Effector memory CD4-positive, alpha-beta T cell (primary cell): ENCODE measurements at places on chromosomes 13 and 19.

DNA sequence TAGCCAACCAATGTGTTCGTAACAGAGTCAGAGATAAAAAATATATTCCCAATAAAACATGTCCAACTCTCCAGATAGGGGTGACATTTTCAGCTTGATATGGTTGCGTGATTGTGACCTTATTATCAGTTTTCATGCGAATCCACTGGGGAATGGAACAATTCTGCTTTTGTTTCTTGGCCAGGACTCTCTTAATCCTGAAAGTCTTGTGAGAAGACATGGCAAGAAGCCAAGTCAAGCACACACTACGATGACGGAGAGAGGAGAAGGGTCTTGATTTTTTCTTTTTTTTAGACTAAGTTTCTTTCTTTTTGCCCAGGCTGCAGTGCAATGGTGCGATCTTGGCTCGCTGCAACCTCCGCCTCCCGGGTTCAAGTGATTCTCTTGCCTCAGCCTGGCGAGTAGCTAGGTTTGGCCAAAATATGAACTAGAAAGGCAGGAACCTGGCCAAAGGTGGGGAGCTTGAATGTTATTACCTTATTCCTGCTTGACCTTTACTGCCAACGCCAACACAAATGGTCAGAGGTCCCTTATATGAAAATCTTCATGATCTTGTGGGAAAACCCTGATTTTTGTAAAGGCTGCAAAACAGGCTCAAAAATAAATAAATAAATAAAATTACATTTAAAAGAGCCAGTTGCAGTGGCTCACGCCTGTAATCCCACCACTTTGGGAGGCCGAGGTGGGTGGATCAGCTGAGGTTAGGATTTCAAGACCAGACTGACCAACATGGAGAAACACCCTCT, 14.5 kb downstream of the ZNF816 start:
- no peak for DNase-seq

- no peak for DNase-seq
These were observed 54.2 kb upstream of the ABCC4 start for GRCh38 chr13:95355494-95355893.

DNA sequence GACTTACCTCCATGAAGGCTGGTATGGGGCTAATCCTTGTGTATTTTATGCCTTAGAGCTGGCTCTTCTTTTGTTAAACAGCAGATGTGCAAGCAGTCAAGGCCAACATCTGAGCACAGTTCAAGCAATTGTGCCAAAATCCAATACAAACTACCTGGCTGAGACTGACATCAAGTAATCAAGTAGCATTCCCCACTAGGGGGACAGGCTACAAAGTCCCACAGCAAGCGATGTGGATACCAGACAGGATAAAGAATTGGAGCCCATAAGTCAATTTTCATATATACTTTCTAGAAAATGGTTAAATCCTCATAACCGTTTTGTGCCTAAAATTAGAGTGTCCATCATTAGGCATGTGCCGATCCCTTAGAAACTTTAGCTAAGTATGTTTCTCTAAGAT, 675.8 kb downstream of the DIAPH3 start:
- DNase-seq: no peak

GRCh38 chr19:7648265-7649014, 11.5 kb downstream of the STXBP2 start:
- no peak for DNase-seq

- DNase-seq: no peak
These were observed 22.8 kb upstream of the GAS6 start for GRCh38 chr13:113886561-113887112.

DNA sequence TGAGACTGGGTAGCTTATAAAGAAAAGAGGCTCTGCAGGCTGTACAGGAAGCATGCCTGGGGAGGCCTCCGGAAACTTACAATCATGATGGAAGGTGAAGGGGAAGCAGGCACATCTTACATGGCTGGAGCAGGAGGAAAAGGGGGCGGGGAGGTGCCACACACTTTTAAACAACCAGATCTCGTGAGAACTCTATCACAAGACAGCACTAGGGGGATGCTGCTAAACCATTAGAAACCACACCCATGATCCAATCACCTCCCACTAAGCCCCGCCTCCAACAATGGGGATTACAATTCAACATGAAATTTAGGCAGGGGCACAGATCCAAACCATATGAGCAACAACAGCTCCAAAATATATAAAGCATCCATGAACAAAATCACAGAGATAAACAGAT, 46.5 kb upstream of the GTF2F2 start:
- no peak for DNase-seq

DNA sequence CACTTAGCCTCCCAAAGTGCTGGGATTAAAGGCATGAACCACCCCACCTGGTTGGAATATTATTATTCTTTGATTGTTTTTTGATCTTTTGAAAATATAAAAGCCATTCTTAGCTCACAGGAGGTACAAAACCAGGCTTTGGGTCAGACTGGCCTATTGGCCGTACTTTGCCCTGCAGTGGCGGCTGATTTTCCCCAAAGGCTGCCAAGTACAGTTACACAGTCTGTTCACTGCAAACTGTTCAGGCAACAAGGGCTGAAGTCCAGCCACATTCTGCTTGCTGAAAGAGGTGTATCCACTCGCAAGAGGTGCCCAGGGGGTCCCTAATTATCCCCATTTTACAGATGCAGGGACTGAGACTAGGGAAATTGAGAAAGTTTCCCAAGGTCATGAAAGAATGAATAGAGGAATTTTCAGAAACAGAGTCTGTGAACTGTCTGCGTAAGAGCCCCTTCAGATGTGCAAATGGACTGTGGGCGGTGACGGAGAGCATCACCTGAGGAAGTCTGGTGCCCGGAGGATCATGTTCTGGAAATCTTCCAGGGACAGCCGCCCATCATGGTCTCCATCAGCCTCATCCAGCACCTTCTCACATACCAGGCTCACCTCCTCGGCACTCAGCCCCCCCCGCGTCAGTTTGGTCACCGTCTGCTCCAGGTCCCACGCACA, 9.0 kb downstream of the CIB3 start:
- DNase-seq: no peak

GRCh38 chr13:75811841-75812240, 175.7 kb downstream of the LMO7 start:
- no peak for DNase-seq

DNA sequence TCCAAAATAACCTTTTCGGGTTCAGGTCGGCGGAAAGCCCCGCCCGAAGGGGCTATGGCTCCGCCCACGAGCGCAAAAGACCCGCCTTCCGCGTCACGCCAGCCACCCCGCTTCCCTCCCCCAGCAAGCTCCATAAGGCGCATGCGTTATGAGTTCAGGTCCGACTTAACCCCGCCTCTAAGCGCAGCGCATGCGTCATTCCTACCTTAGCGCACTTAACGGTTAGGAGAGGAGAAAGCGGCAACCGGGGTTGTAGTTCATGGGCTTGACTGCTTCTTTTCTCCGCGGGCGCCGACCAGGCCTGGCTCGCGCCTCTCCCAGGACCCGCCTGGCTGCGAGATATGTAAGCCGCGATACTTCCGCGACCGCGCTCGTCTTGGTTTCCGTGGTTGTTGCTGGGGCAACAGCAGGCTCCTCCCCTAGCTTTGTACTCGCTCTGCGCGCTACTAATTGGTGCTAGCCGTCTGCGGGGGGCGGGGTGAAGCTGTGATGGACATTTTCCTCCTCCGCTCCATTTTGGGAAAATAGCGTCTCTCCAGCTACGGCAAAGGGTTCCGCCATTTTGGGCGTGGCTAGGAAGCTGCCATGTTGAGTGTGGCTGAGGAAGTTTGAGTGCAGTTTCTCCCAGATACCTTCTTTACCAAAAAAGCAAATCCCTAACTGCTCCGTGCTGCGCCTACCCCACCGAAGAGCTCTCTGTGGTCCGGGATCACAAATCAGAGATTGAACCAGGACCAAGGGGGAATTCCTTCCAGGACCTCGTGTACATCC, at the start of gene B9D2:
Gene B9D2 (minus strand): TSS at position 397 of the 771 bp plus-strand sequence. CDS start 630 bp downstream, outside the sequence.
- DNase-seq: peak; percentile 97

DNA sequence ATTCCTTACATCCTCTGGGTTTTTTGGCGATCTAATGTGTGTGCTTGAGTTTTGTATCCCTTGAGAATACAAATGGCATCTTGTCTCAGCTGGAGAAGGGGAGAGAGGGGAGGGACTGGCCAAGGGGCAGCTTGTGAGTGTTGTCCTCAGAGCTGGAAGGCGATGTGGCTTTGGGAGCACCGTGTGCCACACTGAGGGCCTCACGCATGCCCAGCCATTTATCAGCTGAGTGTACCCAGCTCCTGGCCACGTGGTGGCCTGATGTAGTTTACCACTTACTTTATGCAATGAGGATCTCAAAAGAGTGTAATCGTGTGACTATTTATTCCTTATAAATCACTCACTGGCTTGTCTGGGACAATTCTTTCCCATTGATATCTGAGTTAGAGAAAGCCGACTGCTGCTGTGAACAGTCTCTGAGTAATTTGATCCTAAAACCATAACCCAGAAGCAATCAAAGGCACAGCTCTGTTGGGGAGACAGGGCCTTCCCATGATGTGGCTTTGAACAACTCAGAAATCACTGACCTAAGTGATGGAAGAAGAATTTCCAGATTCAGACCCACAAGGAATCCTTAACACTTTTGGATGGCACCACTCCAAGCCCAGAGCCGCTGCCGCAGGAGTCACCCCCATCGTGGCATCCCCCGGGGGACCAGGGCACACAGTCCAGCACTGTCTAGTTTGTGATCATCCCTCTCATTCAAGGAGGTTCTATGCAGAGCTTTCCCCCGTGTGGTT, 53.9 kb upstream of the MTIF3 start:
- DNase-seq: no peak

GRCh38 chr19:343451-343931, 1.1 kb downstream of the MIER2 start:
- DNase-seq: no peak

- no peak for DNase-seq
These were observed 113.8 kb downstream of the TBC1D4 start for GRCh38 chr13:75368167-75368566.
